ENCODE measurements at places on chromosomes 2 and 18.

- peak; percentile 92 for DNase-seq
These were observed 42.2 kb downstream of the BIN1 start for GRCh38 chr2:127064642-127065250.

DNA sequence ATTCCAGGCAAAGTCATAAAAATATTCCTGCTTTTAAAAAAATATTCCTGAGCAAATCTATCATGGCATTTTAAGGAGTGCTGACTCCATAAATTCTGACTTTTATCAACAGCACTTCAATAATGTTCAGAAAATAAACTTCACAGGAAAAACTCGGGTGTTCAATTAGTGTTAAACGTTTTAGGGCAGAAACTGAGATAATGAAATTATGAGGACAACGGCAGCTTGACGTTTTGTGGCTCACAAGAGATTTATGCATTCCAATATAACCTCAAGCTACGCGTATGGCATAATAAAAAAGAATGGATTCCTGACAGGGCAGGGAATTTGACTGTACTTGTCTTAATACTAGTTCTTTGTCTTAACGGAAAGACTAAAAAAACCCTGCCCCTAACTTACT is 133.2 kb downstream of the ICOS start:
- DNase-seq: no peak

DNA sequence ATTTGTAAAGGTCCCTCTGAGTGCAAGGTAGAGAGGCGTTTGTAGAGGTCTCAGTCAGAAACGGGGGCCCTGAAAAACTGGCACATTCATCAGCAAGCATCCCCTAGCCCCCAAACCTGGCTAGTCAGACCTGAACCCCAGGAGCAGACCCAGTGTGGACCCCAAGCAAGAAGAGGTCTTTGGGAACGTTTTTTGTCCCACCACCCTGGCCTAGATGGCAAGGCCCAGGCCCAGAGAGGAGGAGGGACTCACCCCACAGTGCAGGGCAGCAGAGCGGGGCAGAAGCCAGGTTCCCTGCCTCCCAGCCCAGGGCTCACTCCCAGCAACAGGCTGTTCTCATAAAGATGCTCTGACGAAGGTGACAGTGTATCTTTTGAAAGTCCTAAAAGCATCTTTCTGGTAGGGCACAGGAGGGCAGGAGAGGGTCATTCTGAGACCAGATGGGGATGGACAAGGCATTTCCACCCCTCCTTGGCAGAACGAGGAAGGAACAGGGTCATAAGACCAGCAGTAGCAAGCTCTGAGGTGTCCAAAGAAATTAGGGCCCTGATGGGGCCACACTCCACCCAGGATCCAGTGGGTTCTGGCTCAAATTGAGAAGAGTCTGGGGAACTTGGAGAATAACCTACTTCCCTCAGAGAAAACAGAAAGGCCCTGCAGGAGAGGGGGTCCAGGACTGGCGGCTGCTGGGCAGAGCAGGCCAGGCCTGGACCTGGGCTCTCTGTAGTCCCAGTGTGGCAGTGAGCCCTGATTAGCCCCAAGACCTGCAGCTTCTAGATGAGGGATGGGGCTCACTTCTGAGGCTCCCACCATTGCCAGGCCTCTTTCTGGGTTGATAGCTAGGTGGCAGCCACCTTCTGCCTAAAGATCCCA is 18.2 kb downstream of the ADRA2B start:
- peak; percentile 22 for DNase-seq

GRCh38 chr18:23627321-23627720 is 35.4 kb downstream of the ANKRD29 start:
- DNase-seq: no peak

DNA sequence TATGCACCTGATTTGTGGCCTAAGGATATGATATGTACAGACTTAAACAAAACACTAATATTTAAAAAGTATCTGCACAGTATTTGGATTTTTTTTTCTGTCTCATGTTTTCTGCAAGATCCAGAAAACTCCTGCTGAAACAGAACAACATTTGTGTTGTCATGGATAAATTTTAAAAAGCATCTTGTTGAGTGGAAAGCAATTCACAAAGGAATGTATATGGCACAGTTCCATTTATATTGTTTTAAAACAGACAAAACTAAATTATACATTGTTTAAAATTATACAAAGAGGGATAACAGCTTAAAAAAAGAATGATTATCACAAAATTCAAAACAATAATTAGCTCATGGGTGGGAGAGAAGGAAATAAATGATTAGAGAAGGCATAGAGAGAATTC is 193.5 kb downstream of the PPP1R1C start:
- no peak for DNase-seq

DNA sequence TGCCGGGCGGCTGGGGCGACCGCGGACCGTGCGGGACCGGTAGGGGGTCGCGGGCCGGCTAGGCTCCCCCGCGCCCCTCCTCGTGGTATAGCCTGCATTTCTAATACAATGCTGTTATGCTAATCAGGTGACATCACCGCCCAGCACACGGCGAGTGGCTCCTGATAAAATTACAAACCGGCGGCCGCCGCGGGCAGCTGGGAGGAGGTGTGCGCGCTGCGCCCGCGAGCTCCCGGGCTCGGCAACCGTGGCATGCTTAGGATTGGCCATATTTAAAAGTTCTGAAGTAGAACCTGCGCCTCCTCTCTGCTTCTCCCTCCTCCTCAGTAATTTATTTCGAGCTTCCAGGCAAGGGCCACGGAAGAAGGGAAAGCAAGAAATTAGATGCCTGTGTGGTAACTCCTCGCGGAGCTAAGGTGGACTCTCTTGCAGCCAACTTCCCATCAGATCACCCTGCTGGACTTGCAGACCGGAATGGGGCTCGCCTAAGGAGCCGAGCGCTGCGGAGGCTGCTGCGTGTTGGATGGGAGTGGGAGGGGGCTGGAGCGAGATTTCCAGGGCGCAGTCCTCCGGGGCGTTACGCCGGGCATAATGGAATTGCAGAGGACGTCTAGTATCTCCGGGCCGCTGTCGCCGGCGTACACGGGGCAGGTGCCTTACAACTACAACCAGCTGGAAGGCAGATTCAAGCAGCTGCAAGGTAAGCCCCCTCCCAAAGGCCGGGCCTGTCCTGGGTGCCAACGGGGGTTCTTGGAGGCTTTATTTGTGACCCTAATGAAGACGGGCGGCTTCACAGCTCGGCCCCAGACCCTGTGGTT is 102.3 kb downstream of the SPTBN1 start:
- DNase-seq: peak; percentile 85

DNA sequence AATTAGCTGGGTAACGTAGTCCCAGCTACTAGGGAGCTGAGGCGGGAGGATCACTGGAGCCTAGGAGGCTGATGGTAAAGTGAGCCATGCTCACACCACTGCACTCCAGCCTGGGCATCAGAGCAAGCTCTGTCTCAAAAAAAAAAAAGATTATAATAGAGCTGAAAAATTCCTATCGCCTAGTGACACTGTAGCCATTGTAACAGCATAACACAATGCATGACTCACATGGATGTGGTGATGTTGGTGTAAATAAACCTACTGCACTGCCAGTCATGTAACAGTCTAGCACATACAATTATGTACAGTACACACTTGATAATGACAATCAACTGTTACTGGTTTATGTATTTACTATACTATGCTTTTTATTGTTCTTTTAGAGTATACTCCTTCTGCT is 39.6 kb downstream of the MGAT4A start:
- no peak for DNase-seq

- no peak for DNase-seq
These were observed 48.0 kb downstream of the TRABD2A start for GRCh38 chr2:84832772-84833461.

GRCh38 chr2:232137356-232138147 is 176.0 kb downstream of the DIS3L2 start:
- no peak for DNase-seq

- no peak for DNase-seq
These were observed 27.2 kb downstream of the CDKL4 start for GRCh38 chr2:39216346-39217191.

GRCh38 chr18:67508146-67508545 is 8.4 kb downstream of the DSEL start:
- DNase-seq: peak; percentile 45

DNA sequence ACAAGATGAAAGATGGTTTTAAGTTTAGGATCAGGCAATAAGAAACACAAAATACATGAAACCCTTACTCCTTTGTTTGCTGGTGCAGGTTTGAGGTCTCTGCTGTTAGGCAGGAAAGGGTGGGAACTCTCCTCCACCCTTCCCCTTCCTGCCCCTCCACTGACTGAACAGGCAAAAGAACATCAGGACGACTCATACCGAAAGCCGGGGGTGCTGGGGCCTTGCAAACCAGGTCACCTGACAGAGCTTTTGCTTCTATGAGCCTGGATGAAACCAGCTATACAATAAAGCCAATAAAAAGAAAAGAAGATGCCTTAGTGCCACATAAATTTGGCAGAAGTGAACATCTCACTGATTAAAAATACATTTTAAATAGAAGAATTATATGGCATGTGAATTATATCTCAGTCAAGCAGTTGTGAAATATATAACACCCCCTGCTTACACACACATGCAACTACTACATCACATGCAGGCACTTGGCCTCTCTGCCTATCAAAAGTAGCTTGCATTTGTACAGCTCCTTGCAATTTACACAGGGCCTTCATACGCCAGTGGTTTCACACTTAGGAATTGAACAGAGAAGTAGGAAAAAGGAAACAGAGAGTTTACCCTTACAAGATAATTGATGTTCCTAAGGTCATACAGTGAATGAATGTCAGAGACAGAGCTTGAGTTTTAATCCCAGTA is 215.1 kb upstream of the TRIB2 start:
- no peak for DNase-seq

DNA sequence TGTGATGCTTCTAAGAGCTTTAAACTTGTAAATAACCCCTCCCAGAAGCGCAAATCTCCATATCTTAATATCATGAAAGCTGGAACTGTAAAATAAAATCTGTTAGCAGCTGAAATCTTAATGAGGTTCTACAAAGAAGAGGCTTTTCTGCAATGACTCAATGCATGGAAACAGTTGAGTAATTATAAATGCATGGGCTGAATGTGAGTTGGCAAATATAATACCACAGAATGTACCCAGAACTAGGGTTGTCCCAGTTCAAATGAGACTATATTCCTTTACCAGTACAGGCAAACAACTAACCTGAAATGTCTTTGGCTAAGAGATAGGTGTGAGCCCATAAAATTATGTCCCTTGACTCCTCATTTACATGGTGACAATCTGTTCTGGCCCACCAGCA is 52.9 kb downstream of the SATB2 start:
- DNase-seq: no peak

GRCh38 chr2:219125225-219125885 is 35.3 kb downstream of the NHEJ1 start:
- DNase-seq: no peak

Measured in H9 (cell line).